ENCODE measurements at places on chromosomes 1 and 21.

GRCh38 chr21:41359286-41359685, 2.5 kb upstream of the MX2 start:
- no peak for DNase-seq

- no peak for DNase-seq
Measured at GRCh38 chr21:38955495-38955894, 149.8 kb downstream of the ETS2 start.

DNA sequence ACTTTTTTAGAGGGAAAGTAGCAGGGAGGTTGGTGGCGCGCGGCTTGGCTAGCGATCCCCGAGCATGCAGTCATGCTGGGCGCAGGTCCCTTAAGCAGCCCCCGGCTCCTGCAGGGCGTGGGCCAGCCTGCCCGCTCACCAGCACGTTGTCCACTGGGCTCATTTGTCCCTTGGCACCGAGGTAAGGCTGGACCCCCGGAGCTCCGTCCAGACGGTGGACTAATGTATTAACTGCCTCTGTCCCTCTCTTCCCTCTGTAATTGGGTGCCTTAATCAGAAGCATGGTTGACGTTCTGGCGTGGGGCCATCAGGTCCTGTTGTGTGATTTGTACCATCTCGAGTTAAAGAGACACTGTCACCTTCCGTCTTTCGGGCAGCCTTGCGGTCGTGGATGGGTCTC, 17.7 kb downstream of the TMEM201 start:
- DNase-seq, result no peak

GRCh38 chr1:83931658-83932253, 67.2 kb downstream of the TTLL7 start:
- DNase-seq, result peak; percentile 35

- no peak for DNase-seq
Measured at GRCh38 chr21:36178349-36178748, 21.7 kb downstream of the DOP1B start.

GRCh38 chr1:223175032-223175431, 32.0 kb upstream of the TLR5 start:
- peak; percentile 15 for DNase-seq

DNA sequence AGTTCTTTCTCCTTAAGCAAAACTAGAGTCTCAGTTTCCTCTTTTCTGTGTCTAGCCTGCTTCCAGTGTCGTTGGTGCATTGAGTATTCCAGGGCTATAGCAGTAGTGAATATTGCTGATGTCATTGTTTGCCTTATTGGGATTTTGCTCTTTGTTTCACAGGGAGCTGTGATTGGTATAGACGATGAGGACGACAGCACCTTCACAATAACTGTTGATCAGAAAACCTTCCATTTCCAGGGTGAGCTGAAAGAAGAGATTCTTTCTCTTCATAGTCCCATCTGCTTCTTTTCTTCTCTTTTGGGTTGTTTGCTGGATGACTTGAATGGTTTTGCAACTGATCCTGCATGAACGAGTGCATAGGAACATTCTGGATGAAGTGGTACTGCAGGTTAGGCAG, 52.4 kb downstream of the OSBPL9 start:
- no peak for DNase-seq

GRCh38 chr1:31633117-31633516, 11.6 kb downstream of the PEF1 start:
- no peak for DNase-seq

- no peak for DNase-seq
Measured at GRCh38 chr1:156106624-156107488, 7.7 kb upstream of the LMNA start.

DNA sequence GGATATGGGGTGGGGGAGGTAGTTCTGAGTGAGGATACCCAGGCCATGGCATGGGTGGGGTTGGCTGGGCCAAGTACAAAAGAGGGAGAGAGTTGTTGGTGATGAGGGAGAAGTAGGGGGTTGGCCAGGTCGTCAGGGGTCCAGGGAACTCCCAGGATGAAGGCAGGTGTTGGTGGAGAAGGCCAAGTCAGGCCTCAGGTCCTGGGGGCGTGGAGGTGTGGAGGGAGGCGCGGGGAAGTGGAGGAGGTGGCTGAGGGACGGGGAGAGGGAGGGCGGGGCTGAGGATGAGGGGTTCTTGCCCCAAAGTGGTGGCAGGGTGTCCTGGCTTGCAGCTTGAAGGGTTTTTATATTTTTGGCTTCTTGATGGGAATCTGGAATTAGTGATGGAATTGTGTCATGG, 61.1 kb downstream of the FOXO6 start:
- DNase-seq, result no peak

DNA sequence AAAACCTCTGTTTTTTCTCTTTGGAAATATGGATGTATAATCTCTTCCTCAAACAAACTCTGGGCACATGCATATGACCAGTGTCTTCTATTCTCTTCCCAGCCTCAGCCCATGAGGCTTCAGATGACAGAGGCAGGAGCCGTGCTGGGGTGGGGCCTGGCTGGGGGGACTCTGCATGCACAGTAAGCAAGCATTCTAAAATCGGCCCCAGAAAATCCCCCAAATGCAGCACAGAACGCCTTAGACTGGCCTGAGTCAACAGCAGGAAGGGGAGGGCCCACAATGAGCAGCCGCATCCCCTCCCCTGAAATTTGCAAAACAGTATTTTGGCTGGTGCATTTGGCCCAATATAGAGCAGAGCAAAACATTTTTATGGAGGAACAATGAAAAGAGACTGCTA, 47.8 kb downstream of the ITPKB start:
- no peak for DNase-seq

Data from HTR-8/SVneo (cell line).